ENCODE measurements at places on chromosomes 4 and X.

DNA sequence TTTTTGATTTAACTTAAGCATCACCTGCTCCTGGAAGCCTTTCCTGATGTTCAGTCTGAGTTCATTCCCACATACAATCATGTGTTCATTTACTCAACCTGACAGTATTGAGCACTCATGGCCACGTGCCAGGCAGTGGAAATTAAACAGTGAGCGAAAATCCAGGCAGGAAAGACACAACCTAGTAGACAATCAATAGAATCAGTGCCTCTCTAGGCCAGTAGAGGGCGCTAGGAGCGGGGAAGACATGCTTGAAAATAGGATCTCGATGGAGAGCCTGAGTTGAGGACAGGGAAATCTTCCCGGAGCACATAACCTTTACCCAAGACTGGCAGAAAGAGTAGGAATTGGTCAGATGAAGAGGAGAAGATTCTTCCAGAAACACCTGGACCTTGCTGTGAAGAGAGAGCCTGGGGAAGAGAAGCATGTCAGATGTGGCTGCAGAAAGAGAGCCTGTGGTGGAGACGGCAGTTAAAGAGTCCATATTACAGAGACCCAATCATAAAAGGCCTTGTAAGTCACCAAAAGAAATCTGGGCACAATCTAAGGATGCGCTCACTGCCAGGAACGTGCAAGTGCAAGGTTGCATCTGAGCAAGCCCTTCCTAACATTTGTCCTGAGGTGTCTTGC, 103.5 kb downstream of the LDB2 start:
- no peak for DNase-seq

DNA sequence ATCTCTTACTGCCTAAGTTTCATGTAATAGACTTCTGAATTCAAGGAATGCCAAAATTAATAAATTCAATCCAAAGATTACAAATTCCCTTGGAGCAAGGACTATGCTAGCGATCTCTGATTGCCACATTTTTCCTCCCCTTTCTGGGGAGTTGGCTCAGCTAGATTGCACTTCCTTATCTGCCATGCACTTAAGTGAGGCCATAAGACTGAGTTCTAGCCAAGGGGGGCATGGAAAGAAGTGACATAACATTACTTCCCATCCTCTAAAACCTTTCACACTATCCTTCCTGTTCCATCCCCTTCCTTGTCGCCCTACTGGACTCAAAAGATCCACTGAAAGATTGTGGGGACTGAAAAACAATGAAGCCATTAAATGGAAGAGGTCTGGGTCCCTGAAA, 53.8 kb upstream of the TXK start:
- DNase-seq: no peak

DNA sequence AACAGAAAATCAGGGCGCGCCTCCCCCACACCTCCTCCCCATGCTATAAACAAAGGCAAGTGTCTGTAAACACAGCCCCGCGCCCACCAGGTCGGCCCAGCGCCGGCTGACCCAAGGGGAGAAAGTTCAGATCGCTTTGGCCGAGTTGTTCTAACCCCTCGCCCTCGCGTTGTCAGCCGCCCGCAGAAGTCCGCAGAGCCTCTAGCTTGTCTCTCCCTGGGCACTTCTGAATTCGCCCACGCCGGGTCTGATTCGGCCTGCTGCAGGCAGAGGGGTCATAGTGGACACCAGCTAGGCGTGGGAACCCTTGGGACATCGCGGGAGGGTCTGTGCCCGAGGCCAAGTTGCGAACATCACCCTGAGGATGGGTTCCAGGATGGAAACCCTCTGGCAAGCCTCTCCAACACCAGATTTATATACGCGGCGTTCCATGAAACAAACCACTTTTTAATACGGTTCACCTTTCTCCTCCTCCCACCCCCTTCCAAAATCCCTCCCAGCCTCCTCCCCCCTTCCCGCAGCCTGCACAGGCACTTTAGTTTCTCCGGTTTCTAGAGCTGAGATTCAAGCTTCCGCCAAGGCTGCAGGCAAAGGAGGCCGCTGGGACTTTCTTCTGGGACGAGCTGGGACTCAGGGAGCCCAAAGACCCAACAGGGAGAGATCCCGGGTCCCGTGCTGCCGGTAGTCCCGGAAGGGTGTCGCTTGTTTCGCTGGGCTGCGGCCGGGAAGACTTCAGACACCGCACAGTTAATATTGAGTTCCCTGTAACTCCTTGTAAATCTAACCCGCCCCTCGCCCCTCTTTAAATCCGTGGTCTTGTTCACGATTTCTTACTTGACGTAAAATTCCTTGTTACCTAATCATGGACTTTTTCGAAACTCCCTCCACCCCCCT, 4.7 kb downstream of the HAND2 start:
- no peak for DNase-seq

GRCh38 chr4:68797618-68798017, 18.2 kb upstream of the UGT2B10 start:
- no peak for DNase-seq

DNA sequence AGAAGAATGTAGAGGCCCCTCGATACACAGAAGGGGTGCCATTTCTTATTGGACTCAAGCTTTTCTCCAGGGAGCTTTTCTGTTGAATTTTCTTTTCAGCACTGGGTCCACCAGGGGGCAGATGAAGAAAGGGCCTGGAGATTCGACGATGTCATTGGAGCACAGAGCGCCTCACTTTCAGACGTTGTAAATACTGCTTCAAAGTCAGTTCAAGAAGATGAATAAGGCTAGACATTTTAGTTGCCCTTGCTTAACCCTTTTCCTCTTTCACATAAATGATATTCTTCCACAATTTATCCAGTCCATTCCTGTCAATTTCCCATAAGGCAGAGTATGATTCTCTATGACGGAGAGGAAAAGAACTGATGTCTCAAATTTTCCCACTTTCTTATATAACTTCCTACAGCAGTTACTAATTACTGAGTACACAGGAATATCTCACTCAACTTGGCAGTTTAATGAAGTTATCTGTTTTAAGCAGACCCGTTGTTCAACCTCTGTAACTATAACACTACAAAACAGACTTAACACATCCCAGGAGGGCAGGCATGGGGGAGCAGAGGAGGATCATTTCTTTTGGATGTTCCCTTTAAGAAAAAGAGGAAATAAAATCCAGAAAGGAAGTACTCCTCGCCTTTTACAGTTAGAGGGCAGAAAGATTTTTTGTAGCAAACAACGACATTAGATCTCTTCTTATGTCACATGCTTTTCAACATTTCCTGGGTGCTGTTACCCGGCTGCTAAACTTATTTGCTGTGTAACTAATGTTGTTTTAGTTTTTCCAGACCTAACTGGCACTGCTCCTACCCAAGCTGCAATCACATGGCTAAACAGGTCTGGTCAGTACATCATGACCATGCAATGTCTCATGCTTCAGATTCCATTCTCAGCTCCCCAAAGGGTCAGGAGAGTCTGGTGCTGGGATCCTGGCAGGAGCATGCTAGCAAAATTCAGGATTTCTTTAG, 12.2 kb upstream of the CENPU start:
- DNase-seq: peak; percentile 43

DNA sequence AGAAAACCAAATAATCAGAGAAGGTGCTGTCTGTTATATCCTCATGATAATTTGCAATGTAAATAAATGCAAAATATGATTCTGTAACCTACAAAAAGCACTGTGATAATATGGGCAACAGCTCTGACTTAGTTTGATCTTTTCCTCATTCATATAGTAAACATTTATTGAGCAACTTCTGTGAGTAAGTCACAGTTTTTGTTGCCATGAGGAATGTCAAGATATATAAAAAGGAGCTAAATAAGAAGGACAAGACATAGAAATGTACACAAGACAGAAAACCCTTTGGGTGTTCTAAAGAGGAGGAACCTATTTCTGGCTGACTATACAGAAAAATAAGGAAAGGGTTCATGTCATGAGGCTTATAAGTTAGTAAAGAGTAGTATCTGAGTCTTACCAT, 44.3 kb downstream of the ARSJ start:
- DNase-seq: no peak

DNA sequence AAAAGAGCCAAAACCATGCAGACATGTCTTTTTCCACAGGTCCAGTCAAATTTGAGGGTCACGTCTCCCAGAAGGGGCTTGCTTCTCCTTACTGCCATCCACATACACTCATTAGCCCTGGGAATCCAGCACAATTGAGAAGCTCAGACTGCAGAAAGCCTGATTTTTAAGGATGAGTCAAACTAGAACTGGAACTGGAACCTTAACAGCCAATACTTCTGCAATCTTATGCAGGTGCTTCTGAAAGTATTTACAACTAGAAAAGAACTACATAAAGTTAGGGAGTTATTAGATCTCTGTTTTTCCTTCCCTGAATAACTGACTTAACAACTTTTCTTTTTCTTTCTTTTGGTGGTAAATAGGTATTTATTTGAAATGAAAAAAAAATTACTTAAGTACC, 86.3 kb downstream of the CDS1 start:
- DNase-seq: no peak

DNA sequence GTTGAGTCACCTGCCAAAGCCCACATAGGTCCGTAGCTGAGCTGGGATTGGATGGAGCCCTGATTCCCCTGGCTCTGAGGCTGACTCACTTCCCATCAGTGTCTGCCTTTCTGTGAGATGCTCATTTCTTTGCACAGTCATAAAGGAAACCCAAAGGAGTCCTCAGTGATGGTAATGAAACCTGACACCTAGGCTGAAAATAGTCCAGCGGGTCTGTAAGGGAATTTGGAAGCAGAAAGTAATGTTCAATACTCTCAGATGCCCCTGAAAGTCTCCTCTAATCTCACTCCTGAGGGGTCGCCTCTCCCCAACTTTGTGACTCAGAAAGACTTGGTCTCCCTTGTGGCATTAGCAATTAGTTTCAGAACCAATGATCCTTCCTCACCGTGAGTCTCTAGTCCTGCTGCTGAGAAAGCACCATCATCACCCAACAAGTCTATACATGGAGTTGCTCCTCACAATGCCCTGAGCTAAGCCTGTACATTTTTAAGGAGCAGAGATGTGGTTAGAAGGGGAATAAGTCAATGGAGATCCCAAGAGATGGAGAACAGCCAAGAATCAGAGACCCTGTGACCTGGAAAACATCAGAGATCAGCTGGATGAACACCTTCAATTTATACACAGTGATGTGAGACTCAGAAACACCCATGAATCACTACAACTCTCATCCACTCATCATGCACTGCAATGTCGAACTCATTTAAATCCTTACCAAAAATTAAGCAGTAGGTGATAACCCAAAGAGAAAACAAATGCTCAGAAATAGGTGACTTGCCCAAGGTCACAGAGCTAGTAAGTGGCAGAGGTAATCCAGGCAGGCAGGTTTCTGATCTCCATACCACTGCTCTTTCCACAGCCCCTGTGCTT, 219.0 kb upstream of the CPEB2 start:
- no peak for DNase-seq

DNA sequence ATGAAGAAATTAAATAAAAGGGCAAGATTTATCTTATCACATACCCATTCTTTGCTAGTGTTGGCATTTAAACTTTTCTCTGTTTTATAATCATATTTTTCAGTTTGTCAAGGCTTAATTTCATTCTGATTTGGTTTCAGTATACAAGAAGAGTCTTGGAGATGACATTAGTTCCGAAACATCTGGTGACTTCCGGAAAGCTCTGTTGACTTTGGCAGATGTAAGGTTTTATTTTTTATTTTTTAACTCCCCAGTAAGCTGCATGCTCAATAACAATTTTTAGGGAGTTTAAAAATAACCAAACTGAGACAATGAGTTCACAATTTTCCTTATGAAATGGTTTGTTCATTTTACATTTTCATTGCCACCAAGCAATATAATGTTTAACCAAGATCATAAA, 39.8 kb downstream of the ANXA3 start:
- DNase-seq: no peak

DNA sequence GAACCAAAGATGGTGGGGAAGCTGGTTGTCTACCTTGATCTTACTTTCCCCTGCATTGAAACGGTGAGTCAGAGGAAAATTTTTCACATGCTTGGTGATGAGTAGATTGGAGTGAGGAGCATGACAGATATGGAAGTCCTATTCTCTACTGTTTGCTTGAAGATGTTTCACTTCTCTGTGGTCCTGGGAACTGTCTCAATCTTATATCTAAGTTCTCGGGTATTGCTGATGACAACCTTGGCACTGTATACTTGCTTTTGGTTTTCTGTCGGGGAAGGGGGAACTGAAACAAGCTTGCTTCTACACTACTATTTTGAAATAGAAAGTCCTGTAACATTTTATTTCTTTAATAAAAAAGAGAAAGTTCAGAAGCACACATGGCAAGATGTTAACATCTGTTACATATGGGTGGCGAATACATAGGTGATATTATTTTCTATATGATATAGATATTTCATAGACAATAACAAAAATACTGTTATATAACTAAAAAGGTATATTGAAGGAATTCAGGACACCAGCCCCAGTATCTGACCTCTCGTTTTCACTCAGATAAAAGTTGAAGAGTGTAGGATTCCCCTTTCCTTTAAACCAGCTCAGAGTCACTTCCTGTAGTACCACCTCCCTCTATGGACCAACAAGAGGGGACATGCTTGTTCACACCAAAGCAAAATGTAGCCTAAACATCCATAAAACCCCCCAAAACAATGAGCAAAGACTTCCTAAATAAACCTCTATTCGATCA, 88.8 kb downstream of the FMR1NB start:
- DNase-seq: no peak

DNA sequence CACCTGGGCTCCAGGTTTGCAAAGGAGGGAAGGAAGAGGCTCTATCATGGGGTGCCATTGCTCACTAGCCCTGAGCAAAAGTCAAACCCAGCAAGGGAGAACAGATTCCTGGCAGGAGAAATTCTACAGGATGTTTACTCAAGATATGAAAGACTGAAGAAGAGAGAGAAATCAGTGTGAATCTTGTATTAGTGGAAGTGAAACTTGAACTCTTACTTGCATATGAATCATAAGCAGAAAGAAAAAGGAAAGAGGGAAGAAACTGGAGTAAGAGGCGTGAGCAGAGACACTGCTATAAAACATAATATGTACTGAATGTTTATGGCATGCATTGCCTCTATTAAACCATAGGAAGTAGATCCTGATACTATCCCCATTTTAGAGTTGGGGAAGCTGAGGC, 60.9 kb downstream of the C4orf46 start:
- no peak for DNase-seq

DNA sequence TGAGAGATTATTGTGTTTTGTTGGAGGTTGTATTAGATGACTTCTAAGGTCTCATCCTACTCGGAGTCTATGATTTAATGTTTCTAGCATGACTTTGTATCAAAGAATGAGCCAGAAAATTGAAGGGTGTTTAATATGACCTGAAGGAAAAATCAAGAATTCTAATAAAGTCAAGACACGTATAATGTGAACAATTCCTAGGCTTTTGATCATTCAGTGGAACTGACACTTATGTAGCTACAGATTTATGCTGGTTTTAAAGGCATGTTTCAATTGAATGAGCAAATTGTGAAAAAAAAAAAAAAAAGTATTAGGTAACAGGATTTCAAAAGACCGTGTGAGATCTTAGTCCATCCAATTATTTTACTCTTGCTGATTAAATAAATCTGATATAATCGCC, 64.9 kb downstream of the GRID2 start:
- no peak for DNase-seq

DNA sequence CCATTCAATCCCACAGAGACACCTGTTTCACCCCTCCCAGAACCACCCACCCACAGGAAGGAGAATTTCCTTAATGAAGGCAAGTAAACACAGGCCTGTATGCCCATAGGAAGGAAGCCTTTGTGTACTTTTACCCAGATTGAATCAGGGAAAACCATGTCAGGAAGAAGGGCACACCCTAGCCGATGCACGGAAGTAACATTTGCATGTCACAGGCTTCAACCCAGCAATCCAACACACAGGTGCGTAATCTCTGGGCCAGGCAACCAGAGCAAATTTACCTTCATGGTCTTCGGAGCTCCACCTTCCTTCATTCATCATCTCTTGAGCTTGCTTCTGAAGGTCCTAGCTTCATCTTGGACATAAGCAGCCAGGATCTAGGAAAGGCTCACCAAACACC, 206.3 kb downstream of the SHROOM3 start:
- no peak for DNase-seq

- DNase-seq: no peak
These were observed 66.0 kb upstream of the GEMIN8 start for GRCh38 chrX:14095702-14096101.

Data from SIG-M5 (cell line).